ENCODE measurements at places on chromosomes 5 and 9. TPM values are rescaled to one million over a fixed set of nuclear protein-coding genes. Genes with fewer than 3 reads are reported as not detected.

The LMX1B gene
- total RNA-seq, result 1.4 TPM

The ADAMTS6 gene
- 0.10 TPM for total RNA-seq

The KIAA0825 gene
- 0.48 TPM for total RNA-seq

The CDH9 gene
- not detected for total RNA-seq

The EFNA5 gene
- total RNA-seq, result 20.5 TPM

The DBH gene
- not detected for total RNA-seq

The UNC5A gene
- 0.39 TPM for total RNA-seq

The IFNA21 gene
- total RNA-seq, result not detected

All from A549 treated with Hydrocortisone at 1 μM for 4 hours (cell line).